Frontal cortex (tissue), 4 donors: ENCODE measurements at places on chromosomes 3 and 15.
A peak's percentile ranks its signal among the peaks of the same experiment; 100 is the strongest.

GRCh38 chr3:129313415-129313664, 34.7 kb downstream of the HMCES start:
- no peak for DNase-seq

DNA sequence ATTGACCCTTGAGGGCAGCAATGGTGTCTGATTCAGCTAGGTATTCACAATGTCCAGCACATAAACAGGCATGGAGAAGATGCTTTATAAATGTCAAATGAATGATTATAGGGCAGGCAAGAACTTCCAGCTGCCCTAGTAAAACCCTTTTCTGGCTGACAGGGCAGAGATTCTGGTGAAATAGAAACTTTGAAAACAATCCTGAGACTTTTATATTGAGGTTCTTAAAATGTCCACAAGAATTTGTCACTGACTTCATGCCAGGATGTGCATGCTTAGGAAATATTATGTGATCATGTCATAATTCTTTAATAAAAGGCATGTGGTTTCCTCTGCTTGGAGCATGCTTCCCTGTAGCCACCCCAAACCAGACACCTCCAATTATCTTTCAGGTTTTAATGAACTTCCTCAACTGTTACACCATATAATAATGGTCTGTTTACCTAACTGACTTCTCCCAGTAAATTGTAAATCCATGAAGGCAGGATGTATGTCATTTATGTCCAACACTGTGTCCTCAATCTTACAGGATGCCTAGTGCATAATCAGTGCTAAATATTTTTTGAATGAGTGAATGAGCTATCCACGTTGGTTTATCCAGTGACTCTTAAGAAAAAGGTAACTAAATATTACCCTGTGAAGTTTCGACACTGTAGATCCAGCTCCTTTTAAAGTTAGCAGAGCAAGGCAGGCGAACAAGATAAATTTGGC, 43.4 kb upstream of the CLRN1 start:
- DNase-seq = no peak

DNA sequence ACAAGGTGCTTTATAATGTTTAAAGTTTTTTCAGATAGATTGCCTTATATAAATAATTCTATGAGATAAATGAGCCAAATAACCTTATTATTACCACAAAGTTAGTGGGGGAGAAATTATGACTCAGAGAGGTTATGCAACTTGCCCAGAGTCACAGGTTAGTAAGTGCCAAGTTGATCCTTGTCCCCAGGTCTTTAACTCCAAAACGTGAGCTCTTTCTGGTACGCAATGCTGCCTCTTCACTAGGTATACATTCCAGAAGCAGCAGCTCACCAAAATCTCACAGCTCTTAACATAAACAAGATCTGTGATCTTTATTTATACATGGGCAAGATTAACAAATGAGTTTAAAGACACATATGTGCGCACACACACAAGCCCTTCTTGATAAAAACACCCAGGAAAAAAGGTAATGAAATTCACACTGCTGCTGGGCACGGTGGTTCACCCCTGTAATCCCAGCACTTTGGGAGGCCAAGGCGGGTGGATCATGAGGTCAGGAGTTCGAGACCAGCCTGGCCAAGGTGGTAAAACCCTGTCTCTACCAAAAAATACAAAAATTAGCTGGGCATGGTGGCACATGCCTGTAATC, 59.8 kb upstream of the NR2F2 start:
- no peak for DNase-seq

DNA sequence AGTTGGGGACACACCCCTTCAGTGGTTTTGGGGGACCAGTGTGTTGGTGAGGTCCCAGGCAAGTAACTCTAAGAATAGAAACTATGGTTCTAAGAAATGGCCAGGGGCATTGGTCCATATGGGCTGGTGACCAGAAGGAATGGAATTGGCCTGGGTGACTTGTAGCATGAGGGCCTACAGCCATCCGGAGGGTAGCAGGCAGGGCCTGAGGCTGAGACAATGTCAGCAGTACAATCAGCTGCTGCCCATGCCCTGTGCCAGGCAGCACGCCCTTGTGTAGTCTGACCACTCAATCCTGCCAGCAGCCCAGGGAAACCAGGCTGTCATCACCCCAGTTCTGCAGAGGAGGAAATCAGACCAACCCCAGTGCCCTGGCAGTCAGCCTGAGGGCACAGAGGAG, 100.6 kb downstream of the DNAJB8 start:
- no peak for DNase-seq

DNA sequence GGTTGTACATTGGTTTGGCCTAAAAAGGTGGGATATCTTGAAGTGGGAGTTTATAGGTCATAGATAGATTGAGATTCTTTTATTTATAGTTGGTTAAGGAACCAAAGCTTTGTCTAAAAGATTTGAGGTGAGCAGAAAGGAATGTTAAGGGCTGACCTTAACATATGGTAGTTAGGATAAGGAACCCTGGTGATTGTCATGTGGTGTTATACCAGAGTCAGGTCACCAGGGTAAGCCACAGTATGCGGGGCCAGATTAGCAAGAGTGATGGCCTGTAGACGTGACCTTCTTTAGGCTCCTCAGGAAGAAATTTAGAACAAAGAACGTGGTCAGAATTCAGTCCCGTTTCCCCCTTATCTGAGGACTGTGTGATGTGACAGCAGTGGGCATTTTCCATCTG, 249.2 kb downstream of the GABRG3 start:
- no peak for DNase-seq

DNA sequence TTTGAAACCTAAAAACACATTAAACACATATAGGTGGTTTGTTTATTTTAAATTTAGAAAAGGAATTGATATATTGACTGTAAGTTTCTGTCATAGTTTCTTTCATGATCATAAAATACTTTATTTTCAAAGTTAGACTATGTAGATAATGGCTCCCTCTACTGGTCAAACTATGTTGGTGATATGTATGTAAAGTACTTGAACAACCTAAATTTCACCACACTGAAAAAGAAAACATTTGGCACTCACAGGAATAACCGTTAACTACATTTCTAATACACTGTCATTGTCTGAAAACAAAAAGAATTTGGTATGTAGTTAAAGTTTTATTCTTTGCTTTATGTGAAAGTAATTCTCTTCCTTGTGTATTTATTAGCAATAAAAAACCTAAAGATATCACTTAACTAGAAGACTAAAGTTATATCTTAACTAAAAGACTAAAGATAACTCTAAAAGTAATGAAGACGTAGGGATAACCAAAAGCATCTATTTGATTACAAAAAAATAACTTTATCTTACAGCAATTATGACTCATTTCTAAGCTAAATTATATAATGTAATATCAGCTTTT, 427.5 kb downstream of the VGLL3 start:
- DNase-seq = peak; percentile 1

DNA sequence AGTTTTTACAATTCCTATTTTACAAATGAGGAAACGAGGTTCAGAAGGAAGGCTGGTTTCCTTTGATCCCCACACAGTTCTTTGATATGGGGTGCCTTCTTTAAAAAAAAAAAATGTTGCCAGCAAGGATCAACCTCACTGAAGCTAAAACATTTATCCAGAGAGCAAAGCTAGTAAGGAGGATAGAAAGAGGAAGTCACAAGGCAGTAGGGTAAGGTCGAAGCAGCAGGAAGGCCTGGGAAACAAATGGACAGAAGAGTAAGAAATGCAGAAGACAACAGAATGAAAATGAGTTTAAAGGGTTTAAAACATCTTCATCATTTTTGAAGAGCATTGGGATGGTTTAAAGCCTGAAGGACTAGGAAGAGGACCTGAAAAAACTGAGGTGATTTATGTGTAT, 30.6 kb upstream of the CP start:
- no peak for DNase-seq

DNA sequence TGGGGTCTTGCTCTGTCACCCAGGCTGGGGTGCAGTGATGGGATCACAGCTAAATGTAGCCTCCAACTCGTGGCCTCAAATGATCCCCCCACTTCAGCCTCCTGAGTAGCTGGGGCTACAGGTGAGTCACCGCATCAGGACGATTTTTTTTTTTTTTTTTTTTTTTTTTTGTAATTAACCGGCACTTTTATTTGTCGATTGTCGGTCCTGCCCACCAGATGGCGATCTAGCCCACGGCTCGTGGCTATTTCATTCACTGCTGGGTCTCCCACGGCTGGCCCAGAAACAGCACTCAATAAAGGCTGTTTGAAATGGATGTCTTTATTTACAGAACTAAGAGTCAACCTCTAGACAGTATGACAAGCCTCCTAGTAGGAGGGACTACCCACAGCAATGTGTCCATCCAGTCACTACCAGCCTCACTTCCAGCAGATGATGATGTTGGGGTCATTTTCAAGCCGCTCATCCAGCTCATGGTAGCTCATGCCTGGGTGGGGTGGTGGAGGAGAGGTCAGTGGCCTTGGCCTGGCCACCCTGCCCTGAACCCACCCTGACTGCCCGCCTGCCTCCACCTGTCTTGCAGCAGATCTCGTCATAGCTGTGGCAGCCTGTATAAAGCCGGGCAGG, 1.8 kb upstream of the ZMYND10 start:
- DNase-seq = peak; percentile 75

DNA sequence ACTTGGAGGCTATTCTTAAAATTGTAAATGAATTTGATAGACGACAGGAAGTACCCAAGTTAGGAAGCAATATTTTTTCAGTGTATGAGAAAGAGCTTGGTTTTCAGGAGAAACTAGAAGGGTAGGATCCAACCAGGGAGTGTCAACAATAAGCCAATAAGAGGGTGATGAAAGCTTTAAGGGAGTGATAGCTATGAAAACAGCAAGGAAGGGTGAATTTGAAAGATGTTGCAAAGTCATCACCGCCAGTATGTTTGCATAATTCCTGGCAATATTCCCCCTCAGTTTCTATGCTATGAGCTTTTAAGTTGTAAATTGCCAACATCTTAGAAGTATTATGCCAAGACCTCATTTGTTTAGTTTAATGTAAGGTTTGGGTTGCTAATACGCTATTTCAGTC, 11.8 kb upstream of the CSTA start:
- no peak for DNase-seq

- DNase-seq = peak; percentile 62
Observed at GRCh38 chr3:52490939-52491526, 4.1 kb upstream of the STAB1 start.

- DNase-seq = no peak
Observed at GRCh38 chr15:69032031-69032430, 17.5 kb downstream of the NOX5 start.

DNA sequence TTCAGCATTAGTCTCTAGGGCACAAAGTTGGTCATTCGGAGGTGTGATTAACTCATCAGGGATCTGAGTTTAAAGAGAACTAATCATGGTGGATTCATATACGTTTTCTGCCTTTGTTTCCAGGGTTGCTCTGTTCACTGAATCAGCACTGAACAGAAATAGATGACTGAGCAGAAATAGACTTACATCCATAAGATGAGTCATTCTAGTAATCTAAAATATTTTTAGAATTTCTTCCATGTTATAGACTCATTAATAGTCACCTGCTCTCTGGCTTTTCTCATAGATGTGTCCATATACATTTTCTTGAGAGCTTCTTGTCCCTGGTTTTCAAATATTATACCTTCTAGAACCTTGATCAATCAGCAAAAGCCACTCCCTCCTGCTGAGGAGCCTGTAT, 837.6 kb upstream of the DPPA4 start:
- DNase-seq = no peak

- DNase-seq = no peak
Observed at GRCh38 chr3:88058306-88058580, 562 bp downstream of the CGGBP1 start.

DNA sequence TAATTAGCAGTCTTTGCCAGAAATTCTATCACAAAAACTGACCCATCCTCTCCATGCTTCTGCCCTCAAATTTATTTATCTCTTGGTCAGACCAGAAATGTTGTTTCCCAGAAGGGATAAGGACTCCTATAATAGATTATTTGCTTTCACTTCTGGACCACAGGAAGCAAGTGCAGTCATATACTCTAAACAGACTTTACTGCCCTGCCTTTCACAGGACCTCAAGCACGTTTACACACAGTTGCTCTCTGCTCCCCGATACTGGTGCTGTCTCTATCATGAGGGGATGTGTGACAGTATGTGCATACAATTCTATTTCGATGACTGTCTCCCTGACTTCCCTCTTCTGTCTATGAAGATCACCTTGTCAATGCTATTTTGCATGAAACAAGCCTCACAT, 205.5 kb upstream of the TGFBR2 start:
- DNase-seq = no peak

DNA sequence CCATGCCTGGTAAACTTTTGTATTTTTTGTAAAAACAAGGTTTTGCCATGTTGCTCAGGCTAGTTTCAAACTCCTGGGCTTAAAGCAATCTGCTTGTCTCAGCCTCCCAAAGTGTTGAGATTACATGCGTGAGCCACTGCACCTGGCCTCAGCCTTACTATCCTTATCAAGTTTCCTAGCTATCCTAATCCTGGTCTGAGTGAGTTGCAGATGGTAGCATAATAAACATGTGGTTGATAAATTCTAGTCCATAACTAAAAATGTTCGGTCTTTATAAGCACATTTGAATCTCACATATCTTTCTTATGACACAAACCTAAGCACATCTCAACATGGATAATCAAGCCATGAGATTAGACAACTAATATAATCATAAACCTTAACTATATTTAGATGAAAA, 18.5 kb downstream of the NPHP3 start:
- DNase-seq = no peak
